ENCODE measurements at places on chromosomes 12 and 14. TPM values are rescaled to one million over a fixed set of nuclear protein-coding genes. Genes with fewer than 3 reads are reported as not detected.

GRCh38 chr14:50977863-50978528 lies 33.7 kb upstream of the PYGL start:
- DNase-seq, result no peak

The LHX5 gene
- not detected for total RNA-seq

- DNase-seq, result no peak
These were observed 32.1 kb upstream of the TXNRD1 start for GRCh38 chr12:104183443-104183842.

The CPNE6 gene
- total RNA-seq, result not detected

- no peak for DNase-seq
These were observed 180.9 kb downstream of the ETV6 start for GRCh38 chr12:11830307-11830801.

DNA sequence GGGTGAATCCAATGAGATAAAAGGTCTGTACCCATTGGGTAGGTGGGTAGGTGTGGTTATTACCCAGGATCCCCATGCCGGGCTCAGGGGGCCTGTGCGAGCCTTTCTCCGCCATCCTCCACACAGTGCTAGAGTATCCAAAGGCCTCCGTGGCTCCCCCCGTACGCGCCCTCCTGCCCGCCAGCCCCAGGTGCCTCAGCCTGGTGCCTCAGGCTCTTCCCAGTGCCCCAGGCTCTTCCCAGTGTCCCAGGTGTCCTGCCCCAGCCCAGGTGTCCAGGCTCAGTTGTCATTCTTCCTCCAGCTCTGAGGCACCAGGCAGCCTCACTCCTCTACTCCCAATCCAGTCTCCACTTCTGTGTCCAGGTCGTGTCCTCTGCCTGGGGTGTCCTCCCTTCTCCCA lies 27.6 kb upstream of the YY1 start:
- no peak for DNase-seq

GRCh38 chr14:94771906-94772490 lies 2.1 kb upstream of the GSC start:
- no peak for DNase-seq

DNA sequence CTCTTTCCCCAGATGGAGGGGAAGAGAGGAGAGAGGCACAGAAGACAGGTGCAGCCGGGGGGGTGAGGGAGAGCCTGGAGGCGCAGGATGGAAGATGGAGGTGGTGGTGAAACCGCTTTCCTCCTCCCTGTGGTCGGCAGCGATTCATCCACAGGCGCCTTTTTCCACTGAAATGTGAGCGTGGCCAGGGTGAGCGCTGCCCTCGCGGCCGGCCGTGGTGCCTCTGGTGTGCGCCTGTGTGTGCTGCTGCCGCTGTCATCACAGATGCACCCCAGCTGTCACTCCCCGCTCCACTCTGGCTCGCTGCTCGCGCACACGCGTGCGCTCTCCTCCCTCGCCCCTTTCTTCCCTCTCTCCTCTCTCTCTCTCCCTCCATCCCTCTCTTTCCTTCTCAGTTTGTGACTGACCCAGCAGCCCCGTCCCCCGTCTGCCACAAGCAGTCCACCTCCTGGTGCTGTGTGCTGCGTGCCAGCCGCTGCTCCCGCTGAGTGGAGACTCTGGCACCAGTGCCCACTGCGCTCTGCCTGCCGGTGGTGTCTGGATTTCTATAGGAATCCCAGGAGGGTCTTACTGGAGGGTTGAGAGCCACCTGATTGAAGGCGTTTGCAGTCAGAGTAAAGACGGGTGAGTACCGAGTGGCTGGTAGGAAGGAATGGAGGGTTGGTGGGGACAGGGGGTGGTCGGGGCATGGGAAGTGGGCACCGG lies at the start of gene LRTM2:
LRTM2 (plus strand) TSS at position 375 of the 705 bp plus-strand sequence. CDS start 7,584 bp downstream, outside the sequence.
- no peak for DNase-seq

DNA sequence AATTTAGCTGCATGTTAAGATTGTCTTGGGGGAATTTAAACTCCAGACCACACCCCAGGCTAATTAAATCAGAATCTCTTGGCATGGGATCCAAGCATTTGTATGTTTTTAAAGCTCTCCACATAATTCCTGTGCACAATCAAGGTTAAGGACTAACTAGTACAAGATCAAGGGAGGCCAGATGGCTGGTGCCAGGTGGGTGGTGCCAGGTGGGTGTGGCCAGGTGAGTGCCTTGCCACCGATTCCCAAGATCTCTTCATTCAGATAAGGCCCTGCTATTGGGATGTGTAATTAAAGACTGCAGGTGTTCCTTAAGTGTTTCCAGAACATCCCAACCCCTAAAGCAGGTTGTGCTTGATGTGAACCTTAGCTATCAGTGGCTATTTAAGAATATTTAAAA lies 75.1 kb downstream of the NRXN3 start:
- DNase-seq, result no peak

DNA sequence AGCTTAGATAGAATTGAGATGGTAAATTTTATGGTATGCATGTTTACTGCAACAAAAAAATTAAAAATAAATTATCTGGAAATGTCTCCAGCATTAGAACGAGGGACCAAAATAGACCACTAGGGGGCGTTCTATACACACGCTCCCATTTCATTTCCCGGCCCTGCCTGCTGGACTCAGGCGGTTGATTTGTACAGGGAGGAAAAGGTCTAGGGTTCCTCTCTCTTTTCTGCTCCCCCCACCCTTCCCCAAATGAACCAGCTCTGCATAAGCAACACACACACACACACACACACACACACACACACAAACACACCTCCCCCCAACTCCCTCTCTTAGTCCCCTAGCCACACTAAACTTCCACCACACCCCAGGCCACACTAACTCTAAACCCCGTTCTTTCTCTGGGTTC lies 7.8 kb upstream of the DTX1 start:
- no peak for DNase-seq

DNA sequence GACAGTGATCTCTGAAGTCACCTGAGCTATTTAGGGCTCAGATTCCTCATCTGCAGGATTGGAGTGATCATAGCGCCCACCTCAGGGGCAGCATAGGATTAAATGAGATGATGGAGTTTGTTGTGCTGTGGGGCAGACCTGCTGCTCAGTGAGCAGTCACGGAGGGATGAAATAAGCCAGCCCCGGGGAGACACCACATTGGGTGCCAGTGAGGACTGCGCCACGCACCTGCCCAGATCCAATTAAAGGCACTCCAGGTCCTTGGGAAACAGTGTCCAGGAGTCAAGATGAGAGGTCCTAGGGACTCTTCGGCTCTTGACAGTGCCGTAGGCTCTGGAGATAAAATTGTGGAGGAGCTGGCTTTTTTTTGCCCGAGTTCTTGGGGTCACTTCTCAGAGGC lies 166.2 kb downstream of the ADGRD1 start:
- DNase-seq, result no peak

GRCh38 chr12:6337958-6338433 lies 3.9 kb downstream of the TNFRSF1A start:
- DNase-seq, result no peak

DNA sequence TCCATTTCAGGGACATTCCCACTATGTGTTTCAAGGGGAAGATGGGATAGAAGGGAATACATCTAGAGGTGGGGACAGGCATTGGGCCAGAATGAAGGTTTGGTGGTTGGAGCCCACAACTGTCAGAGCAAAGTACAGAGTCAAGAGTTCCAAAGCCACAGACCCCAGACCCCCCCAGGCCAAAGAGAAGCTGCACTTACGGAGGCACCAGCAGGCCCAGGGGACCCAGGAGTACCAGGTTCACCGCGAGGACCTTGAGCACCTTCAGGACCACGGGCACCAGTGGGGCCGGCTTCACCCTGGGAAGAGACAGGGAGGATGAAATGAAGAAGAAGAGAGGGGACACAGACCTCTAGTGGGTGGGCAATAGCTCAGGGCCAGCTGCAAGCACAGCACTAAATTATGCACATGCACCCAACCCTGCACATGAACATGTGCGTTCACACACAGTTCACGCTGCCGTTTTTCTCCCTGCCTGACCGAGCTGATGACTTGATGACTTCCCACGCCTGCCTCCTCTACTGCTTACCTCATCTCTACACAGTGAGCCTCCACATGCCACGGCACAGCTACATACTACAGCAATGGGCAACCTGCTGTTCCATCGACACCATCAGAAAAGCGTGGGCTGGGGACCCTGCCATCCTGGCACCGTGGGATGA lies 16.7 kb downstream of the COL2A1 start:
- no peak for DNase-seq

DNA sequence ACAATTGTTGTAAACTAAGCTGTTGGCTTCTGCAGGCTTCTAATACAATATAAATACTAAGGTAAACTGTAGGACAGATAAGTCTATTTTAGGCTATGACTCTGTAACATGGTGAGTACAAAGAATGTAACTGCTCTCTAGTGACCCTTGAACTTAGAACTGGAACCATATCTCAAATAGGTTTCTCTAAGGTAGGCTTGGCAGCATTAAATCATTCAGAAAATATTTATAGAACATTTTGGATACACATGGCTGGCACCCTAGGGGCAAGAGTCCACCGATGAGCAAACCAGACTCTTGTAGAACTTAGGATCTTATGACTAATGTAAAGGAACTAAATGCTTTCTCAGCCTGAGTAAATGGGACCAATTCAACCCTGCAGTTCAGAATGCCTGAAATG lies 19.4 kb upstream of the SLC25A3 start:
- no peak for DNase-seq

- no peak for DNase-seq
These were observed 10.4 kb downstream of the FAM181A start for GRCh38 chr14:93937519-93937918.

The TMEM253 gene
- not detected for total RNA-seq

- no peak for DNase-seq
These were observed 1.9 kb upstream of the KRT79 start for GRCh38 chr12:52836042-52836466.

DNA sequence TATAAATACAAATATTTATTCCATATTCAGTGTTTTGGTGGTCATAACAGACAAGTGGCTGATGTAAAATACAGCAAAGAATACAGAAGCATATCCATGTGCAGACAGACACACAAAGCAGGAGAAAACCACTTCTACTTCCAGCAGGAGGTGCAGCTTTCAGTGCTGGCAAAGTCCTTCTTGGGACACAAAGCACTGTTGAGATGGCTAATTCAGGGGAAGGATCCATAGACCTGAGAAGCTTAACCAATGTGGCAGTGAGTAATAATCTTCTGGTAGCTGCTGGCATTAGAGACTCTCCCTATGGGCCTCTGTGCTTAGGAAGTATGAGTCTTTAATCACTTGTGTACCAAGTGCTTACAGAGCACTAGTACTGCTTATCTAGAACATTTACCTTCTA lies 26.8 kb downstream of the AMN1 start:
- no peak for DNase-seq

The RNU4-1 gene
- total RNA-seq, result not detected
